Stimulated activated memory B cell treated with anti-CD40 and anti-IgM and Interleukin-4, amounts not matched to agents 10 μg/mL and 1 μg/mL and 100 μg/mL, for 72 hours (primary cell): ENCODE measurements at places on chromosomes 2 and 18.
A peak's percentile ranks its signal among the peaks of the same experiment; 100 is the strongest.

- no peak for ATAC-seq
These were observed 40.9 kb downstream of the PDK1 start for GRCh38 chr2:172596776-172597175.

GRCh38 chr18:27855486-27855885 lies 321.4 kb downstream of the CDH2 start:
- ATAC-seq: no peak

DNA sequence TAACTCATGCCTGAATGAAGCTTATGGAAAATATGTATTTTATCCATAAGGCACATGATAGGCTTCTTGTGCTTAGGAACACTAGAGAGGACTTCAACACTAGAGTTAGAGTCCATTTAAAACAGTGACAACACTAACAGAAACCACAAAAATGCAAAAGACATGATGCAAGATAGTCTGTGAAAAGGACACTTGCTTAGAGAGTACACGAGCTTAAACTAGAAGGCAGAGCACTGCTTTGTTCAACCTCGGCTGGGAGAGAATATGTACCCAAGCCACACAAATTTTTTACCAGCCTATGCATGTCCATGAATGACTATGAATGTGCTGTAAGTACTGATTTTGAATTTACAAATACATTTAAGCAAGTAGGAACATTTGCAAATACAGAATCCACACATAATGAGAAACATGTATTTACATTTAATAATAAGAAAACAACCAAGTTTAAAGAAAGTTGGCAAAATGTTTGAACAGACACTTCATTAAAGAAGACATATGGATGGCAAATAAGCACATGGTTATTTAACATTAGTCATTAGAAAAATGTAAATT lies 130.6 kb downstream of the SPOPL start:
- no peak for ATAC-seq

- no peak for ATAC-seq
These were observed 159.5 kb upstream of the ZNF516 start for GRCh38 chr18:76654577-76654976.

DNA sequence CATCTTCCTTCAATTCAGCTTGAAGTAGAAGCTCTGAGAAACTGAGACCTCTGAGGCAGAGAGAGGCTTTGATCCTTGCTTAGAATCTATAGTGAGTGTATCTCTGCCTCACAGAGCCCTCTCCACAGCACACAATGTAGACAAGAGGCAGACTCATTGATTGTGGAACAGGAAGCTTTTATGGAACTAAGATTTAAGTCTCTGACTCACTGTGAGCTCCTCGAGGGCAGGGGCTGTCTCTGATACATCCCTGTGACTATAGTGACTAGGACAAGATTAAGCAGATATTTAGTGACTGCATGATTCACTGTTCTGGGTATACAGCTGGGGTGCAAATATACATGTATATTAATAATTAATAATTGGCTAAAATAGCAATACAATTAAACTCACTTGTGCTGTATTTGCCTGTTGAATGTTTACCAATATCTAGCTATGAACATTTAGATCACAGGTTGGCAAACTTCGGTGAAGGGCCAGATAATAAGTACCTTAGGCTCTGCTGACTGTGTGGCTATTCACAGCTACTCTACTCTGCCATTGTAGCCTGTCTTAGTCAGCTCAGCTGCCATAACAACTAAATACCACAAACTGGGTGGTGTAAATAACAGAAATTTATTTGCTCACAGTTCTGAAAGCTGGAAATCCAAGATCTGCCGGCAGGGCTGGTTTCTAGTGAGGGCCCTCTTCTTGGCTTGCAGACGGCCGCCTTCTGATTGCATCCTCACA lies 54.4 kb downstream of the ARHGEF4 start:
- ATAC-seq: no peak

GRCh38 chr2:26655611-26656195 lies 14.5 kb upstream of the CIB4 start:
- ATAC-seq: no peak

GRCh38 chr2:192357217-192357616 lies 162.5 kb upstream of the TMEFF2 start:
- ATAC-seq: no peak

GRCh38 chr2:23574919-23575654 lies 190.1 kb downstream of the KLHL29 start:
- ATAC-seq: no peak

- ATAC-seq: peak; percentile 85
These were observed 98.7 kb upstream of the MGAT5 start for GRCh38 chr2:134155134-134155533.
